Anterior cingulate cortex (tissue), 58 donors: ENCODE measurements at places on chromosomes 3 and 15.

DNA sequence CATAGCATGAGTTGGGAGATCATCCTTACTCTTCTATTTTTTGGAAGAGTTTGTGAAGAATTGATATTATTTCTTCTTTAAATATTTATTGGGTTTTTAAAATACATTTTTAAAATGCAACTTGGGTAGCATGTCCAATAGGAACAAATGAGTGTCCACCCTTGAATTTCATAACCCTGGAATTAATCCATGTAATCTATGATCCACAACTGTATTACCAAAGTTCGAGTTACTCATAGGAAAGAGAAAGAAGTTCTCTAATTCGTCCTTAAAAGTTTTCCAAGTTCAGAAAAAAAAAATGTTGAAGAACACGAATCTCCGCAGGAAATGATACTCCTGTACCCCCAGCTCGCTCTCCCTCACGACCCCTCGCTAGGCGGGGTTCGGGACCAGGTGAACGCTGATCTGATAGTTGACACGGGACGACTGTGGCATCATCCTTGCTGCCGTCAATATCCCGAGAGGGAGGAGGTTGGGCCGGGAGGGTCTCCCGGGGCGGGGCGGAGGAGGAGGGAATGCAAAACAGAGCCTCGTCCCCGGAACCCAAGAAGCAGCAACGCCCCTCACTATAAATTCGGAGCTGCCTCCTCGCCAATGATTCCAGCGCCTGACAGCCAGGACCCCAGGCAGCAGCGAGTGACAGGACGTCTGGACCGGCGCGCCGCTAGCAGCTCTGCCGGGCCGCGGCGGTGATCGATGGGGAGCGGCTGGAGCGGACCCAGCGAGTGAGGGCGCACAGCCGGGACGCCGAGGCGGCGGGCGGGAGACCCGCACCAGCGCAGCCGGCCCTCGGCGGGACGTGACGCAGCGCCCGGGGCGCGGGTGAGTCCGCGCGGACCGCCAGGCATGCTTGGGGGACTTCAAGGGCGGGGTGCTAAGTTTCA, at the start of gene AGTR1:
AGTR1 (plus strand) TSS at position 598 of the 884 bp plus-strand sequence. CDS start 43,133 bp downstream, outside the sequence.
- peak; percentile 6 for DNase-seq

- no peak for DNase-seq
These were observed 23.1 kb downstream of the B3GALNT1 start for GRCh38 chr3:161082063-161082462.

DNA sequence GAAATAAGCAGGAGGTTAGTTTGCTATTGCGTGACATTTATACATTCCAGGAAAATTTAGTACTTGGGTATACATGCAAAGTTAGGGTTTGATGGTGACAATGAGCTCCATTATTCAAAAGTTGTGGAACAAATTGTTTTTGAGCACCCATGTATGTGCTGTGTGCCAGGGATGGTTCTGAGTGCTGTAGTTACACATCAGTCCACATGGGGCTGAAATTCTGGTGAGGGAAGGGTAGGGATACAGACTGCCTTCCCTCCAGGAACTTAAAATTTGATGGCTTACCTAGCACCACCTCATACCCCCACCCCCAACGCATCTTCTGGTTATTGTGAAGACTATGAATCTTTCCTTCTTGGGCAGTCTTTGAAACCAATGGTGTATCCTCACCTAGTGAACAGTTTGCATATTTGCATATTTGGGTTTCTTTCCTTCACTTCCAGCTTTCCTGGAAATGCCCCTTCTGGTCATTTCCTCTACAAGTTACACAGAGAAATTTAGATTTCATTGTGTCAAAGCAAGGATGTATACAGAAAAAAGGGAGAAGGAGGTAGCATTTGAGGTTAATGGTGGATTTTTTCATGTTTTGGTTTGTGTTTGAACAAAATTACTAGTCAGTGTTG, 222.0 kb upstream of the IL12A start:
- no peak for DNase-seq

GRCh38 chr3:99753268-99753975, 64.2 kb upstream of the CMSS1 start:
- DNase-seq, result no peak

GRCh38 chr3:88810455-88810854, 297.0 kb upstream of the EPHA3 start:
- no peak for DNase-seq

GRCh38 chr3:97464035-97464434, 300.5 kb upstream of the ARL6 start:
- DNase-seq, result no peak

DNA sequence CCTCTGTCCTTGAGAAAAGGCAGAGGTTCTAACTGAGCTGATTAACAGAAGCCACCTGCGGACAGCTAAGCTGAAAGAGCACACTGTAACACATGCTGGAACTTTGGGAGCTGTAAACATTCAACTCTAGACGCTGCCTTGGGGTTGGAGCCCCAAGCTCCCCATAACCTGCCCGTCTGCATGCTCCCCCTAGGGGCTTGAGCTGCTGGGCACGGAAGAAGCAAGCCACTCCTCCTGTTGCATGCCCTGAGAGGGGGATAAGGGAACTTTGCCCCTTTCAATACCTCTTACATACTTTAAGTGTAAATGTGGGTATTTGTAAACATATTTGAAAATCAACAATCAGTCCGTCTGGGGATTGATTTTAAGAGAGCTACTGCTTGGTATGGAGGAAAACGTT, 188.4 kb downstream of the ADAMTSL3 start:
- DNase-seq, result no peak

GRCh38 chr3:31307131-31307785, 225.5 kb upstream of the STT3B start:
- DNase-seq, result no peak

GRCh38 chr3:129756871-129757270, 136.6 kb downstream of the TMCC1 start:
- DNase-seq, result no peak

DNA sequence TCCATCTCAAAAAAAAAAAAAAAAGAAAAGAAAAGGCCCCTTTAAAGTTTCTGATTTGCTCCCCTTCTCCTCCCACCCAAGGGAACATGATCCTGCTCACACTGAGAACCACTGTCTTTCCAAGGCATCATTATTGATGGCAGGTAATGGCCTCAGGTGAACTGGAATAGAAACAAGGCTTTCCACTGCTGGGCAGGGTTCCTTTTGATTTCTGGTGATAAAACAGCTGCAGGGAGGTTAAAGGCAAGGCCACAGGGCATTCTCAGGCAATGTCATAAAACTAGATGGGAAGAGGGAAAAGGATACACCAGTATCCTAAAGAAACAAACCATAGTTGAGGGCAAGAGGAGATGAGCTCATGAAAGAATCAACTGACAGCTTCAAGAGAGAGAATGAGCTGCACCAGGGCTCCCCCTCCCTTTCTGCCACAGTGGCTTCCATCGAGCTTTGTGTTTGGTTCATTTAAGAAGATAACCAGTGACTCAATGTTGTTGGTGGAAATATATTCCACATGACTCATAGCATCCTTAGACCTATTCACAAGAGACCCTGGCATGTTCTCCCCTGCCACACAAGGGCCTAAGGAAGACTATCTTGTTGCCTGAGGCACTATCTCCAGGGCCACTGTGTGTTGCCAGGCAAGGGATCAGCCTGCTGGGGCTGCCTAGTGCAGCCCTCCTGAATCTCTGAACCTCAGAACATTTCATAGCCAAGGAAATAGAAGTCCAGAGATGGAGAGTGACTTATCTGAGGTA, 86.4 kb downstream of the WDR76 start:
- DNase-seq, result peak; percentile 58

DNA sequence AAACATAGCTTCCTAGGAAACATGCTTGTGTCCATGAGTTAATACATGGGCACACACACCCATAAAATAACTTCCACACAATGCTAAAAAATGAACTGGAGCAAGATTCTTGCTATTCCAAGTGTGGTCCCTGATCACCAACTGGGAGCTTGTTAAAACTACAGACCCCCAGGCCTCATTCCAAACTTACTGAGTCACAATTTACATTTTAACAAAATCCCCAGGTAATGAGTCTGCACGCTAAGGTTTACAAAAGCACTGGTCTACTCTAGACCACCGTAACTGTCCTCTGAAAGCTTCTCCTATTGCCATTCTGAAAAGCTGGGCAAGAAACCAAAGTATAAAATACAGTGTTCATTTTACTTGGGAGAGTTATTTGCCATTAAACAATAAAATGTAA, 45.4 kb downstream of the IGF2BP2 start:
- DNase-seq, result no peak

GRCh38 chr3:55607844-55608243, 120.7 kb upstream of the WNT5A start:
- DNase-seq, result no peak

DNA sequence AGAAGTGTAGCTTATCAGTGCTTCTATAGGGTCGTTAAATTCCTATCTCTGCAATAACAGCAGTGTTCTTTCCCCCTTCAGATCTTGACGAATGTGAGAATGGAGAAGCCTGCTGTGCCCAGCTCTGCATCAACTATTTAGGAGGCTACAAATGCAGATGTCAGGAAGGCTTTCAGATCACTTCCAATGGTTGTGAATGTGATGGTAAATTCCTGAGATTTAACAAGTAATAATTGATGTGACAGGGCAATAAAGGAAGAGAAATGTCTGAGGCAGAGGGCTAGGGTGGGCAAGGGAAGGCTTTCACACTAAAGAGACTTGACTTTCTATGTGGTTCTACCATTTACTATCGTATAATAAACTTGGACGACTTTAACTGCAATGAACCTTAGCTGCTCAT, 711.7 kb upstream of the GOLIM4 start:
- no peak for DNase-seq

DNA sequence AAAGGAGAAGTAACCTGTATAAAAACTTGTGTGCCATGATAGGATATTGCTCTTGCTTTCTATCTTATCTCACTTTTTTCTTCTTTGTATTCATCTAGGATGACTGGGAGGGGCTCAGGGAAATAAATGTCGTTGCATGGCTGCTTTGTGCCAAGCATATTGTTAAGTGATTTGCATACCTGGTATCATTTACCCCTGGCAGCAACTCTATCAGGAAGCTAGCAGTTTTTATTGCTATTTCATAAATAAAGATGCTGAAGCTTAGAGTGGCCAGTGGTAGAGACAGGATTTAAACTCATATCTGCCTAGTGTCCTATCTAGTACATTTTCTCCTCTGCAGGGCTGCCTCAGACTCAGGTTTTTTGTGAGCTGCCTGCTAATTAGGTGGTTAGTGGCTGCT, 253.3 kb downstream of the PTPRG start:
- DNase-seq, result no peak

DNA sequence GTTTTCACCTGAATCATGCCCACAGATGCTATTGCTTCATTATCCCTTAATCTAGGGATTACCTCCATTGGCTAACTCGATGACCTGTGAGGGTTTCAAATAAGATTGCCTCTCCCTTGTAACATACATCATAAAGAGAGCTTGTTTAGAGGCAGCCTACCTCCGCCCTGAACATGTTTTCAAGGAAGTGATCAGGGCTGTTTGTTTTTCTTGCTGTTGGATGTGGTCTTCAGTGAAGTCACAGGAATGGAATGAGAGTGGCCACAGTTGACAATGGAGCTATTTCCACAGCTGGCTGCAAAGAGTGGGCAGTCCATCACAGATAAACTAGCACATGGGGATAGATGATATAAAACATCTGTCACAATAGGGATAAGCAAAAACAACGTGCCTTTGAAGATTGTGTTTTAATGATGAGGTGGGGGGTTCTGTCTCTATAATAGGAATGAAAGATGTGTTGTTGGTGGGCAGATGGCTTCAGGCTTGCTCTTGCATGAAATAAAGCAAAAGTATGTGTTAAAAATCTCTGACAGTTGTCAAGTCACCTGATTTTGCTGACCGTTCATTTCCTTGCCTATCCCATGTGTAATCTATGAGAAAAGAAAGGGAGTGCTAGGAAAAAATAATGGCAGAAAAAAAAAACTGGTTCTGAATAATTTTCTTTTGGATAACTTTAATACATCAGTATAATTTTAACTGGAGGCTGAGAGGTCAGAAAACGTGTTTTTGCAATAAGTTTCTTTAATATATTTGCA, 642.3 kb downstream of the RBMS3 start:
- DNase-seq, result no peak

DNA sequence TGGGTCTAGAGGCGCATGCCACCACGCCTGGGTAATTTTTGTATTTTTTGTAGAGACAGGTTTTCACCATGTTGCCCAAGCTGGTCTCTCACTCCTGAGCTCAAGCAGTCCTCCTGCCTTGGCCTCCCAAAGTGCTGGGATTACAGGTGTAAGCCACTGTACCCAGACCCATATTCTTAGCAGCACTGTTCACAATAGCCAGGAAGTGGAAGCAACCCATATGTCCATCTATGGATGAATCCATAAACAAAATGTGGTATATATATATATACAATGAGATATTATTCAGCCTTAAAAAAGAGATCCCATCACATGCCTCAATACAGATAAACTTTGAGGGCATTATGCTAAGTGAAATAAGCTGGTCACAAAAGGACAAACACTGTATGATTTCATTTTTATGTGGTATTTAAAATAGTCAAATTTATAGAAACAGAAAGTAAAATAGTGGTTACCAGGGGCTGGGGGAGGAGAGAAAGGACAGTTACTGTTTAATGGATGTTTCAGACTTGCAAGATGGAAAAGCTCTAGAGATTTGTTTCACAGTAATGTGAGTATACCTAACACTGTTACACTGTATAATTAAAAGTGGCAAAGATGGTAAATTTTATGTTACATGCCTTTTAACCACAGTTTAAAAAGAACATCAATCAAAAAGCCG, 35.7 kb upstream of the GRAMD1C start:
- DNase-seq, result no peak

GRCh38 chr15:101660005-101660404, 7.8 kb upstream of the TM2D3 start:
- no peak for DNase-seq

GRCh38 chr3:113697500-113698090, 1.2 kb upstream of the USF3 start:
- DNase-seq, result no peak

- no peak for DNase-seq
These were observed 43.7 kb downstream of the CCR4 start for GRCh38 chr3:32995098-32995497.

GRCh38 chr3:159499031-159499793, 489.4 kb upstream of the IL12A start:
- no peak for DNase-seq

- no peak for DNase-seq
These were observed 18.5 kb downstream of the PIK3CA start for GRCh38 chr3:179166561-179167201.

GRCh38 chr3:29026286-29026685, 254.6 kb upstream of the RBMS3 start:
- no peak for DNase-seq

- peak; percentile 89 for DNase-seq
These were observed at the start of gene KLF15 for GRCh38 chr3:126357295-126358037. Gene KLF15 (minus strand): TSS chr3:126357408. CDS start chr3:126352922, 4,486 bp downstream.

GRCh38 chr3:69012800-69013252, 658 bp downstream of the EOGT start:
- DNase-seq, result peak; percentile 41

- no peak for DNase-seq
These were observed 127.6 kb downstream of the FBLN2 start for GRCh38 chr3:13676356-13677017.

DNA sequence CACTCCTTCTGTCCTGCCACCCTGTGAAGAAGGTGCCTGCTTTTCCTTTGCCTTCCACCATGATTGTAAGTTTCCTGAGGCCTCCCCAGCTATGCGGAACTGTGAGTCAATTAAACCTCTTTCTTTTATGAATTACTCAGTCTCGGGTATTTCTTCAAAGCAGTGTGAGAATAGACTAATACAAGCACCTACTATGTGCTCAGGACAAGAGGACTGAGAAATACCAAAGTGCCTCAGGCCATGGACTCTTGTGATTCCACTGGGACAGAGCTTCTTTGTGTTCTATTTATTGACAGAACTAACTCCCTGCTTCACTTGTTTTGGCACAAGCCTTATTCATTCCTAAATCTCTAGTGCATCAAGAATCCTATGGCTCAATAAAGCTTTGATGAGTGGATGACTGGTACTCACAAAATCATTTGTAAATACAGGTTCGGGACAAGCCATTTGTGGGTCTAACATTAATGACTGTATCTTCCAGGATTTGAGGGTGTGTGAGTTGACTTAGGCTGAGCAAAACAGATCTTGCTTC, 204.2 kb downstream of the PDCD6IP start:
- no peak for DNase-seq
